Activated CD4-positive, alpha-beta T cell treated with anti-CD3 and anti-CD28 coated beads for 24 hours (primary cell): ENCODE measurements at places on chromosomes 6 and 20.

GRCh38 chr20:35117196-35117595, 24.6 kb upstream of the TRPC4AP start:
- DNase-seq = no peak

- DNase-seq = no peak
These were observed 30.2 kb upstream of the IL17A start for GRCh38 chr6:52155791-52156576.

DNA sequence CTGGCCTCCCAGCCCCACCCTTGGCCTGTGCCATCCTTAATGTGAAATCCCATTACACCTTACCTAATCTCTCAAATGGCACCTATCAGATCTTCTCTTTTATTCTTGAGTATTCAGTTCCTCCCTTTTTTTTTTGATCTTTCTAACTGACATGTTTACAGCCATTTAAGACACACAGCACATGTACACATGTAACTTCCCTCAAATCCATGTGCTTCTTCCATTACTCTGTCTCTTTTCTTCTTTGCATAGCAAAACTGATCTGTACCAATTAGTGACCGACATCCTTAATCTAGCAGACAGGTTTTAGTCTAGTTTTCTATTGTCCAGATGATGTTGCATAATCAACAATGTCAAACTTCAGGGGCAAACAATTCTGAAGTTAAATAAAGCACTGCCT, 413.8 kb upstream of the FLRT3 start:
- DNase-seq = no peak

DNA sequence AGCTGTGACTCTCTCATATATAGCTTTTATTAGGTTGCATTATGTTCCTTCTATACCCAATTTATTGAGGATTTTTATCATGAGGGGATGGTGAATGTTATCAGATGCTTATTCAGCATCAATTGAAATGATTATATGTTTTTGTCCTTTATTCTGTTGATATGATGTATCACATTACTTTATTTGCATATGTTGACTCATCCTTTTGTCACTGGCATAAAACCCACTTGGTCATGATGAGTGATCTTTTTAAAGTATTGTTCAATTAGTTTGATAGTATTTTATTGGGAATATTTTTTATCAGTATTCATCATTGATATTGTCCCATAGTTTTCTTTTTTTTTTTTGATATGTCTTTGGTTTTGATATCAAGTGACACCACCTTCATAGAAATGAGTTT, 529.9 kb downstream of the MMUT start:
- no peak for DNase-seq

DNA sequence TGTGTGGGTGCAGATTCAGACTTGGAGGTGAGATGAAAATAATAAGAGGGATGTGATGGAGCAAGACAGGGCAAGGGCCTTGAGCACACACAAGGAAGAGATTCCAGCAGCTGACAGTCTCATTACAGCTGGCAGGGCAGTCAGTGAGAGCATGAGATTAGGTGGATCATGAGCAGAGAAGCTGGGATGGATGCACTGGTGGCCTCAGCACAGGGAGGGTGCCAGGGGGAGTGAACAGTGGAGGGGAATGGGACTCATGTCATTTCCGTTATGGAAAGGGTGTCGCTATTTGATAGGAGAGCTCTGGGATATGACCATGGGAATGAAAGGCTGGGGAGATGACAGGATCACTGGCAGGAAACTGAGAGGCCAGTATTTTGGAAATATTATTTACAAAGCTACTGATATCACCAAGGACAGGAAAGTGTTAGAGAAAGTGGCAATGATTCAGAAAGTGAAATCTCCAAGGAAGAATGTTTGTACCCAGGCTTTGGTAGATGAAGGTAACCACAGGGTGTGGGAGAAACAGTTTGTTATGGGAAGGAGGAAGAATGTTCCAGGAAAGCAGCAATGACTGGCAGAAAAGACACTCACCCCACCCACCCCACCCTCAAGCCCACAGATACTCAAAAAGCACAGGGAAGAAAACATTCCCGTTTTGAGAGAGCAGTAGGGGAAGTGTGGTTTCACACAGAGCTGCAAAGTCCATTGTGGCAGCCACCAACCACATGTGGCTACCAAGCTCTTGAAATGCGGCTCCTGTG, 214.7 kb upstream of the PROKR2 start:
- no peak for DNase-seq
